ENCODE measurements at places on chromosomes 3 and 15. TPM values are rescaled to one million over a fixed set of nuclear protein-coding genes. Genes with fewer than 3 reads are reported as not detected.

DNA sequence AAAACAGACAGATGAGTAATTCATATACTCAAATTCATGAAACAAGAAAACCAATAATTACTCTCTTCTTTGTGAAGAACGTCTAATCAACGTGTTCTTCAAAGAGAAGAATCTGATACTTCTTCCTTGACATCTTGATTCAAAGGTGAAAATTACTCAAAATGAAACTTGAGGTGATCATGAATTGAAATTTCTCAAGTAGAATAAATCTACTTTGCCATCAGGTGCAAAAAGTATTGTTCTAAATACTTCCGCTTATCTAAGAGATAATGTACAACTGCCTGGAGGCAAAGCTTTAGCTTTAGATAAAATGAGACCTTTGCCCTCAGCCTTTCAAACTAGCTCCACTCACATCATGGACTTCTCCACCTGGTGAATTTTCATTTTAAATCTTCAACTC, 13.9 kb upstream of the XXYLT1 start:
- no peak for DNase-seq

DNA sequence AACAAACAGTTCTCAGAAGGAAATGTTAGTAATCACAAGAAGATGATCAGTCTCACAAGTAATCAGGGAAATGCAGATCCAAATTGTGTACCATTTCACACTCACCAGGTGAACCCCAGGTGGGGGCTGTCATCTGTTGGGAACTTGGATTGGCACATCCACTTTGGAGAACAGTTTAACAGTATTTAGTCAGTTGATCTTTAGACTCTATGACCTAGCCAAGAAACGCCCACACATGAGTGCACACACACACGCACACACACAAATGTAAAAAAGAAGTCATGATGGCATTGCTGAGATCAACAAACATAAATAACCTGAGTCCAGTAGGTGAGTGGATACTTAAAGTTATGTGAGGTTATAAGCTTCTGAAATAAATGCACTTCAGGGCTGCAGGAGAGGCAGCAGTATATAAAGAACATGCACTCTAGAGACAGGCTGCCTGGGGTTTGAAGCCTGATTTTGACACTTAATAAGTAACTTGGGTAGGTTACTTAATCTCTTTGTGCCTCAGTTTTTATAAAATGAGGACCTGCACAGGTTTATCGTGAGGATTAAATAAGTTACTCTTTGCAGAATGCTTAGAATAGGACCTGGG, 17.7 kb downstream of the ACVR2B start:
- no peak for DNase-seq

The TRIM42 gene
- total RNA-seq = not detected

The RHOV gene
- total RNA-seq = 2.1 TPM

DNA sequence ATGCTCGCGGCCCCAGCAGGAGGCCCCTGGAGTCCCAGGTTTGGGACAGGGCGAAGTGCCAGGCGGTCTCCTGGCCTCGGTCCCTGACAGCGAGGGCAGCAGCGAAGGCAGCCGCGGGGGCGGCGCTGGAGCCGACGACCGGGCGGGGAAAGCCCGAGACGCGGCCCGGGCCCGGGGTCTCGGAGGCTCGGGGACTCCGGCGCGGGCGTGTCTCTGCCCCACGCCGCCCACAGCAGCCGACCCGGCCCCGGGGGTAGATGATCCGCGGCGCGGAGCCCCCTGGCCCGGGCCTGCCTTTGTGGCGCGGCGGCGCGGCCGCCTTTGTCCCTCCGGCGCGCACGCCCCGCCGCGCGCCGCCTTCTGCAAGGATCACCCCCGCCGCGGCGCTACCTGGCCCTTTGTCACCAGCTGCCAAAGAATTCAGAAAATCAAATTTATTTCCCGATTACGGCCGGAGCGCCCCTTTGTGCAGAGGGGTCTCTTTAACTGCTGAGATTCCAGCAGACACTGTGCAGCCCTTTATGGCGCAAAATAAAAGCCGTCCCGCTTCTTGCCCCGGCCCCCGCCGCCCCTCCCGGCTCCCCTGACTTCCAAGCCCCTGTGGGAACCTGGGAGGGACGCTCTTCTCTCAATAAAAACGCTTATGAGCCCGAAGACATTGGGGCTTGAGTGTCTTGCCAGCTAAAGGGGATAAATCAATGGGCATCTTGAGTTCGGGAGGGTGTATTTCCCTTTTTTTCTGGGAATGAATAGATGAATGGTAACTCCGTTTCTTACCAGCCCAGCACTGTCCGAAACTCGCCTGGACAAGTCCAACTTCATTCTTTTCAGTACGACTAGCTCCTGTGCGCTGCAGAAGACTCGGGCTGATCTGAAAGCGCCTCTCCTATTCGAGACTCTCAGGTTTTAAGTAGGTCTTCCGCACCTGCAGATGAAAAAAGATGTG, 68.4 kb downstream of the HES1 start:
- DNase-seq = peak; percentile 80

GRCh38 chr3:1942781-1943180, 155.9 kb upstream of the CNTN4 start:
- no peak for DNase-seq

- DNase-seq = no peak
These were observed 209.4 kb upstream of the CD96 start for GRCh38 chr3:111332488-111333080.

The NR2E3 gene
- total RNA-seq = 0.33 TPM

DNA sequence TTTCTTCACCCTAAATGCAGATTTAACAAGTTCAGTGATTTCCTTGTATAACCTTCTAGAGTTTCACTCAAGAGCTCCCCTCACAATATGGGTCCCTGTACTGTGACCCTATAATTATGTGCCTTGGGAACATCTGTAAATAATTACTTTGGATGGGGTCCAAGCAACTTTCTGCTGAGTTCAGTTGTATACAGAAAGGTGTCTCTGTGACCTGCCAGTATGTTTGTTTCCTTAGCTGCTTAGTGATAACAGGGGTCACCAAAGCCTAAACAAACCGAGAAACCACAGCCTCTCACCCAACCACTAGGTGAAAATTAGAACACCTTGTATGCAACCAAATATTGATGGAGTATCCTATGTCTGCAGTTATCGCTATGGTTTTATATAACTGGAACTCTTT, 29.8 kb upstream of the SLC25A36 start:
- no peak for DNase-seq

- DNase-seq = no peak
These were observed 603.2 kb upstream of the KCNMB2 start for GRCh38 chr3:177932750-177933660.

The RASL12 gene
- total RNA-seq = 20.9 TPM

The MESP1 gene
- 1.6 TPM for total RNA-seq

Data from H7 (cell line).